NCI-H1048 (cell line): ENCODE measurements at places on chromosomes 12 and 14.
A peak's percentile ranks its signal among the peaks of the same experiment; 100 is the strongest.

DNA sequence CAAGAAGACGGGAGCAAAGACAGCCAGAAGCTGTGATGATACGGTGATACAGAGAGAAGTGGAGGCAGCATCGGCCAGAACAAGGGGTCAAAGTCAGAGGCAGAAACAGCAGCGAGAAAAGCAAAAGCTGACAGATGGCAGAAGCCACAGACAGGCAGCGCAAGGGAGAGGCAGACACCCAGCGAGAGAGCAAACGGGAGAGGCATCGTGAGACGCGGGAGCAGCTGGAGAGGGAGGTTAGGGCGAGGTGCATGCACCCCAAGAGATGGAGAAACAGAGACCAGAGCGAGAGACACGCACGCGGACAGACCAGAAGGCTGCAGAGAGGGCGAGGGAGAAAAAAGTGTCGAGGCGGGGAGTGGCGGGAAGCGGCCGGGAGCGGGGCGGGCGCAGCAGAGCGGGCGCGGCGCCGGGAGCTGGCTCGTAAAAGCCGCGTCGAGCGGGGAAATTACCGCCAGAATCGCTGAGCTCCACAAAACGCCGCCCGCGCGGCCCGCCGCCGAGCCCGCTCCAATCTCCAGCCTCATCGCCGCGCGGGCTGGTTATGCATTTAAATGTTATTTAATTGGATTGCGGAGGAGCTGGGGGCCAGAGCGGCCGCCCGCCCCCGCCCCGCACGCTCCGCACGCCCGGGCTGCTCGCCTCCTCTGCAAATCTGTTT lies 15.6 kb downstream of the SMUG1 start:
- DNase-seq = peak; percentile 40

DNA sequence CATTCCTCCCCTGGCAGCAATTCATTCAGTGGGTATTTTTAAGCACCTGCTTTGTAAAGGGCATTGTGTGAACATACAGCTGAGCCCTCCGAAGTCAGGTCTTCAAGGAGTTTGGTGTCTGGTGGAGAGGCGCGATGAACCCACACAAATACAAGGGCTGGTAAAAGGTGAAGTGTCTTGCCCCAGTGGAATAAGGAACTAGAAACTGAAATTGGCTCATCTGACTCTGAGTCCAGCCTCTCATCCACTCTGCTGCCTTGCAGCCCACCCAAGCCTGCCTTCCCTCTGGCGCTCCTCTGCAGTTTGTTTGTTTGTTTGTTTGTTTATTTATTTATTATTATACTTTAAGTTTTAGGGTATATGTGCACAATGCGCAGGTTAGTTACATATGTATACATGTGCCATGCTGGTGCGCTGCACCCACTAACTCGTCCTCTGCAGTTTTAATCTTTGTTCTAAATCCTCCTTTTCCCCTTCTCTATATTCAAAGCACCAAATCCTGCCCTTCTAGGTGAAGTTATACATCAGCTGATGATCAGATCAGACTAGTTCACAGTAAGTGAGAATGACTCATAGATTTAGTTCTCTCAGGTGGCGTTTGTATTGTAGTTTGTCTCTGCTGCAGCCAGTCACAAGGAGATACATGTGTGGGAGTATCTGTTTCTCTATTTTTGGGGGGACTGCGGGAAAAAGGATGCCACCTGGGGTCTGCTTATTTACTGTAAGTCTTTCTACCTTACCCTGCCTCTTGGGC lies 394.5 kb downstream of the APAF1 start:
- no peak for DNase-seq

DNA sequence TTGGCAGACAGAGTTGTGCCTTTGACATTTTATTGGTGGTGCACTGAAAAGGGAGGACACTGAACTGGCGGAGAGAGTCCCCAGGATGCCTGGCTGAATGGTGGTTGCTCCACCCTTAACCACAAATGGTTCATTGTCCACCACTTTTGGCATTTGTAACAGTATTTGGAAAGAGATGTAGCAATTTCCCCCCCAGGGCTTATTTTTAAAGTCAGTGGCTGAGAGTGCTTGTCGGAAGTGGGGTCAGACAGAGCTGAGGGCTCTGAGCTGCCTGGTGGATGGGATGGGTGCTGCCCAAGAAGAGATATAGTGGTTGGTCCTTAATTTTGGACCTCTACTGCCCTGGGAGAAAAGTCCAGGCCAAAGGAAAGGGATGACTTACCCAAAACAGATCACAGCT lies 31.5 kb upstream of the FGF6 start:
- DNase-seq = no peak

- no peak for DNase-seq
Observed at GRCh38 chr14:94132285-94132887, 3.0 kb upstream of the IFI27L2 start.

GRCh38 chr12:2017546-2018337 lies 13.5 kb upstream of the DCP1B start:
- no peak for DNase-seq

- DNase-seq = no peak
Observed at GRCh38 chr12:109770861-109771670, 57.4 kb downstream of the FAM222A start.

- no peak for DNase-seq
Observed at GRCh38 chr14:103735815-103736545, 20.4 kb downstream of the ZFYVE21 start.

DNA sequence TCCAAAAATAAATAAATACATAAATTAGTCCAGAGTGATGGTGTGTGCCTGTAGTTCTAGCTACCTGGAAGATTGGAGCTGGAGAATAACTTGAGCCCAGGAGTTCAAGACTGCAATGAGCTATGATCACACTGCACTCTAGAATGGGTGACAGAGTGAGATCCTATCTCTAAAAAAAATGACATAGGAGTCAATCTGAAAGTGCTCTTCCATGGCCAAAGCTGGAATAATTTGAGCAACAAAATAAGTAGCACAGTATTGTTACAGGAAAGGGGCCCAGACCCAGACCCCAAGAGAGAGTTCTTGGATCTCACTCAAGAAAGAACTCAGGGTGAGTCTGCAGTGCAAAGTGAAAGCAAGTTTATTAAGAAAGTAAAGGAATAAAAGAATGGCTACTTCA lies 24.9 kb upstream of the SLC7A8 start:
- DNase-seq = no peak

DNA sequence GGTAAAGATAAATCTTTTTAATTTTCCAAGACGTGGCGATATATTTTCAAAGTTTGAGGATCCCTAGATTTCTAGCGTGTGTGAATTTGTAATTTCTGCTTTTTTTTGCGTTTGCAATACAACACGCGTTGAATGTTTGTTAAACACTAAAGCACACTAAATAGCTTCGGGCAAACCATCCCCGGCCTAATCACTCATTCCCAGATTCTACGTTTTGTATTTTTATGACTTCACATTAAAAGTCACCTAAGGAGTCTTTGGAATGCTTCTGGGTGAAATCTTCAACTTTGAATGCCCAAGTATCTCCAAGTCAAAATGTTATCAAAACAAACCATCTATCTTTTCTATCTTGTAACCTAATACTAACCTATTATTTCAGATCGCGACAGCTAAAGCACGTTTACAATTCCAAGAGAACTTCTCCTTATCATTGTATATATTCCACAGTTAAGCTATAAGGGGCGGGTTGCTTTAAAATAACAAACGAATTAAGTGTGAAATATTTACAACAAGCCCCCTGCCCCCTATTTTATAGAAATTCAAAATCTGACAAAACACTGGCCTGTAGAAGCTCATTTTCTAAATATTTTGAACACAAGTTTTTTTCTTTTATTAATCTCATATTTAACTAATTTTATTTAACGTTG lies 1.1 kb downstream of the ALX1 start:
- DNase-seq = no peak

GRCh38 chr12:3204730-3205531 lies 127.8 kb downstream of the TSPAN9 start:
- no peak for DNase-seq

- no peak for DNase-seq
Observed at GRCh38 chr14:38329246-38329645, 73.4 kb upstream of the CLEC14A start.

- DNase-seq = no peak
Observed at GRCh38 chr12:94980577-94980976, 22.9 kb downstream of the NDUFA12 start.

DNA sequence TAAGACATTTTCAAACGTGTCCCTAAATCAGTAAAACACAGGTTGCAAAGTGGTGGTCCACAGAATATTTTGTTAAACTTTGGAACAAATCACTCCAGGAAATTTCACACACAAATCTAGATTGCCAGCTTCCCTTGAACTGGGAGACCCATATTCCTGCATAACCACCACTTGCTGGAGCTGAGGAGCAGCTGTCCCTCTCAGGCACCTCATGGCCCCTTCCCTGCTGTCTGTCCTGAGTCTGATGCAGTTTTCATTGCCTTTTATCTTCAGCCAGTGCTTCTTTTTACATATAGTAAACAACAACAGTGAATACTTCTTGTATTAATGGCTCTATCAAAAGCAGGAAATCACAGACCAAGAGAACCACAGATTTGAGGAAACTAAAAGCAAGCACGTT lies 289.3 kb downstream of the MED13L start:
- no peak for DNase-seq

DNA sequence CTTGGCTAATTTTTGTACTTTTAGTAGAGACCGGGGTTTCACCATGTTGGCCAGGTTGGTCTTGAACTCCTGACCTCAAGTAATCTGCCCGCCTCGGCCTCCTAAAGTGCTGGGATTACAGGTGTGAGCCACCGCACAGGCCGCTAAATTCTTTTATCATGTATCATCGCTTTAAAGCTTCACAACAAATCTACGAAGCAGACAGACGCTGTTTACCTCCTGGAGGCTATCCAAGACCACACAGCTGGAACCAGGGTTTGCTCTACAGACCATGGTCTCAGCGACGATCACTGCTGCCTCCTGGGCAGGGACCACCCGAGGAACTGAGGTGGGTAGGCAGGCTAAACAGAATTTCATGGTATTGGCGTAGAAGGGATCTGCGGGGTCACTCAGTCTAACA lies 27.2 kb downstream of the KRT80 start:
- DNase-seq = no peak

- DNase-seq = no peak
Observed at GRCh38 chr14:59699442-59699841, 122.8 kb upstream of the CCDC175 start.

DNA sequence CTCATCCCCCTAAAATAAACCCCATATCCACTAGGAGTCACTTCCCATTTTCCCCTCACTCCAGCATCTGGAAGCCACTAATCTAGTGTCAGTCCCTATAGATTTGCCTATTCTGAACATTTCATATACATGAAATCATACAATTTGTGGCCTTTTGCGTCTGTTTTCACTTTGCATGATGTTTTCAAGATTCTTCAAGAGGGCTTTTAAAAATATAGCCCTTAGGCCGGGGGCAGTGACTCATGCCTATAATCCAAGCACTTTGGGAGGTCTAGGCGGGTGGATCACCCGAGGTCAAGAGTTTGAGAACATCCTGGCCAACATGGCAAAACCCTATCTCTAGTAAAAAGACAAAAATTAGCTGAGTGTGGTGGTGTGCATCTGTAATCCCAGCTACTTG lies 104.7 kb downstream of the VEZT start:
- no peak for DNase-seq
